GM23248 (cell line): ENCODE measurements at places on chromosomes 5 and 9. TPM values are rescaled to one million over a fixed set of nuclear protein-coding genes. Genes with fewer than 3 reads are reported as not detected.

OR1L8 gene
- 0.22 TPM in 1 of 2 replicates, not detected in the other for total RNA-seq

ANKRD34B gene
- not detected in 2 replicates for total RNA-seq

DNA sequence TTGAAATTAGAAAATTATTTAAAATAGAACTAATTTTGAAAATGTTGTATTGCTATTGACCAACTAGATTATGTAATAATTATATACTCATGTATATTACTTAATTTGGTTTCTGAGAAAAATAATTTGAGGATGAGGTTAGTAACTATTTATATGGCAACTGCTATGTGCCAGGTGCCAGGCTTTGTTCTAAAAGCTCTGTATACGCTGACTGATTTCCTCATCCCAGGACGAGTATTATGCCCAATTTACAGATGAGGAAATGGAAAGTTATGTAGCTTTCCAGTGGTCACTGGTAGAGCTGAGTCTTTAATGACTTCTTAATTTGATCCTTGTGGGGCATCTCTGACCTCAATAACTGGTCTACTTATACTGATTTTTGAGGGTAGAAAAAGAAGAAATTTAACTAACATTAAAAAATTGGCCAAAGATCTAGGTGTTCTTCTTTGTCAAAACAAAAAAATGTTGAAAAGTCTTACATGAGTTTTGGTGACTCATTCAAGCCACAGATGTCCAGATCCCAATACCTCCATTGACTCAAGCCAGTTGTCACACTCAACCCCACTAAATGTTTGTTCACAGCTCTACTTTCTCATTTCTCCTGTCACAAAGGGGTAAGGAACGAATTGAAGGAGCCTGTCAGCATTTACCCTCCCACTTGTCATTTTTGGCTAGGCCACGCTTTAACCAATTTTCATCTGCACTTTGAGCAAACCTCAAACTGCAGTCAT is 228.1 kb upstream of the MEF2C start:
- peak; percentile 49 for DNase-seq

- peak; percentile 58 for DNase-seq
These were observed 27.9 kb downstream of the ANXA1 start for GRCh38 chr9:73179589-73179988.

DNA sequence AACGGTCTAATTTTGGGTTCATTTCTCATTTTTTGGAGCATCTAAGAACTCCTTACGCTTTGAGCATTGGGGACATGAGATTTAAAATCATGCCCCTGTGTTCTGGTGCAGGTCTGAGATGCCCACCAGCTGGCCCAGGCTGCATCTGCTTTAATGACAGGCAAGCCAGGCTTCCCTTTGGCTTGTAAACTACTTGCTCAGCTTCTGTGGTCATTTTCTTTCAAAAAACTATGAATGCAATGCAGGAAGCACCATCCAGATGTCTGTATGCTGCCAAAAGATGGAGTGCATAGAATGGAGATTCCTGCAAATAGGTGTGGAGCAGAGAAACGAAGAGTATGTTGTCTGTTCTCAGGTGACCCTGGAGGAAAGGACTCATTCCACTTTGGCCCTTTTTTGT is 399.9 kb upstream of the ADAMTSL1 start:
- DNase-seq: no peak

GRCh38 chr5:6700074-6700684 is 13.1 kb upstream of the TENT4A start:
- no peak for DNase-seq

DNA sequence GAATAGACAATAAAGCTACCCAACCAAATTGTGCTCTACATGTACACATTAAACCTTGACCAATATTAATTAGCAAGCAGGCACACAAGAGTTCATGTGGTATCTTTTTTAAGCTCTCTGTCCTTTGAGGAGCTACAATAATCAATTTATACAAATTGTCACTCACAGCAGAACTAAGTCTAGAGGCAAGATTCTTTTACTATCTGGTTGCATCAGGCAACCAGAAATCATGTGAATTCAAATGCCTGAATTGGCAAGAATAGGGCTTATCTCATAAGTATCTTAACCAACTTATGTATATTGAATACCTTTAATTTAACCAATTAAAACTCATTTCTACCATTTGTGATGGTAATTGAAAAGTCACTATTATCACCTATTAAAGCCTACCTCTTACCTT is 145.5 kb upstream of the HAPLN1 start:
- DNase-seq: no peak

ANKRD18A gene
- not detected in 2 replicates for total RNA-seq

DAPK1 gene
- 1.9 and 3.3 TPM in 2 replicates for total RNA-seq

DNA sequence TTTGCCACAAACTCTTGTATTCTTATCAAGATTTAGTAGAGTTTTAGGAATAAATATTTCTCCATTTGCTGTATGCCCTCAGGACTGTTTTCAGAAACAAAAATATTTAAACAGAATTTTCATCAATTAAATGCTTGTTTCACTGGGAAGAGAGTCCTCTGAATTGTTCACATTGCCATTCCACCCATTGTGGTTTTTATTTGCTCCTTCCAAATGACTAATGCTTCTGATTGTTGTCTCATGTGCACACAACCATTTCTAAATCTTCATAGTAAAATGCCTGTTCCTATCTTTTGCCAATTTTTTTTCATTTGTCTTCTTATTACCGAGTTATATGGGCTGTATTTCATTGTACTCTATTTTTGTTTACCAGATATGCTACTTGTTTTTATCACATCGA is 10.6 kb downstream of the MARCOL start:
- DNase-seq: no peak

- DNase-seq: no peak
These were observed 397.9 kb upstream of the SGCD start for GRCh38 chr5:155929112-155929511.

DNA sequence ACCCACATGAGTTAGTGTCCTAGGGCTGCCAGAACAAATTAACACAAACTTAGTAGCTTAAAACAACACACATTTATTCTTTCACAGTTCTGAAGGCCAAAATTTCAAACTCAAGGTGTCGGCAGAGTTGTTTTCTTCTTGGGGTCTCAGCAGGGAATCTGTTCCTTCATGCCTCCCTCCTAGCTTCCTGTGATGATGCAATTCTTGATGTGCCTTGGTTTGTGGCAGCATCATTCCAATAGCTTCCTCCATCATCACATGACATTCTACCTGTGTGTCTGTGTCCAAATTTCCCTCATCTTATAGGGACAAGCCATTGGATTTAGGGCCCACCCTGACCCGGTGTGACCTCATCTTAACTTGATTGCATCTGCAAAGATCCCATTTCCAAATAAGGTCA is 12.2 kb upstream of the SLC25A48 start:
- DNase-seq: no peak

TAF11L5 gene
- not detected in 2 replicates for total RNA-seq

SHC3 gene
- total RNA-seq: 0.54 and 0.63 TPM in 2 replicates

DNA sequence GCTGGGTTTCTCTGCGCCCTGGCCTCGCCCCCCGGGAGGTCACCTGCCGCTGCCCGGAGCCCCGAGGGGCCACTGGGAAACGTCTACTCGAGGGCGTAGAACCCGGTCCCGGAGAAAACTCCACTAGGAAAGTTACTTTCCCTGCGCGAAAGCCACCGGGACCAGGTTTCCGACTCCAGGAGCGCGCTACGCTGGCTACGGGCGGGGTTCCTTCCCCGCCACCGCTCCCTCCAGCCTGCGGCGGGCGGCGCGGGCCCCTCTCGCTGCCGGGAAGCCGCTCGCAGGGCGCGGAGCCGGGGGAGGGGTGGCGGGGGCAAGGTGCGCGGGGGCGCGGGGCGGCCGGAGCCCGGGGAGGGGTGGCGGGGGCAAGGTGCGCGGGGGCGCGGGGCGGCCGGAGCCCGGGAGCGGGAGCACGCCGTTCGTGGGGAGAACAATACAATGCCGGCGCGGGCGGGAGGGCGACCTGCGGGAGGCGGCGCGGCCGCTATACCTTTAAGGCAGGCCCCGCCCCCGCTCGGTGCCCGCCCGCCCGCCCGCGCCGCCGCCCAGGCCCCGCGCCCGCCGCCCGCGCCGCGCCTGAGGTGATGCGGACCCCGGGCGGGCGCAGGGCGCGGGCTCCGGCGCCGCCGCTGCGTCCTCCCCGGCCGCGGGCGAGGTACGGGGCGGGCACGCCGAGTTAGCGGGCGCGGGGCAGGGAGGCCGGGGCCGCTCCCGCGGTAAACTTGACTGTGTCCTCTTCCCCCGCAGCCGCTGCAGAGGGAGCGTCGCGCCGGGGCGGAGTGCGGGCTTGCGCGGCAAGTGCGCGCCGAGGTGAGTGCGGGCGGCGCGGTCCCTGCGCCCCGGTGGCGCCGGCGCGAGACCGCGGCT is 278.1 kb downstream of the AOPEP start:
- DNase-seq: peak; percentile 83

C5orf34 gene
- 3.1 and 5.2 TPM in 2 replicates for total RNA-seq

LVRN gene
- total RNA-seq: 0.32 TPM in 1 of 2 replicates, not detected in the other

DNA sequence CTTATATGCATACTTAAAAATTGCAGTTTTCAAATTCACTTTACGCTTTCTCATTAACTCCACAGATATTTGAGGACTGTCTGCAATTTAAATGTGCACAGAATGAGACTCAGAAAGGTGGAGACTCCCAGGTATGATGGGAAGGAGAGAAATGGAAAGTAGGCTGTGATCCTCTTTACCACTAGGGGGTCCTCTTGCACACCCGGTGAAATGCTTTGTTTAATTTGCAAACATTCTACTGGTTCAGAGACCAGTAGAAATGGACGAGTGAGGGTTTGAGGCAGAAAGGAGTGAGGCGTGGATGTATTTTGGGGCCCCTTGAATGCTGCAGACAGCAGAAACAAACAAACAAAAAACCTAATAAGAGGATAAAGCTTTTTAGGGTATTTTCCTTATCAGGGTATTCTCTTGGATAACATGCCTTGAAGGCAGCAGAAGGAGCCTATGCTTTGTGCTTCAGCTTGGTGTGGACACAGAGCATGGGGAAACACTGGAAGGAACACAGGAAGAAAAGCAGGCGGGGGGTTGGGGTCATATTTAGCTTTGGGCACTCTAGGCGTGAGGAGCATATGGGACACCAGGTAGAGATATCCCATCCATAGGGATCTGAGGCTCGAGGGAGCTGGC is 410.1 kb downstream of the DMRT2 start:
- peak; percentile 18 for DNase-seq

GRCh38 chr5:160792732-160793529 is 59.1 kb downstream of the ATP10B start:
- DNase-seq: no peak

DNA sequence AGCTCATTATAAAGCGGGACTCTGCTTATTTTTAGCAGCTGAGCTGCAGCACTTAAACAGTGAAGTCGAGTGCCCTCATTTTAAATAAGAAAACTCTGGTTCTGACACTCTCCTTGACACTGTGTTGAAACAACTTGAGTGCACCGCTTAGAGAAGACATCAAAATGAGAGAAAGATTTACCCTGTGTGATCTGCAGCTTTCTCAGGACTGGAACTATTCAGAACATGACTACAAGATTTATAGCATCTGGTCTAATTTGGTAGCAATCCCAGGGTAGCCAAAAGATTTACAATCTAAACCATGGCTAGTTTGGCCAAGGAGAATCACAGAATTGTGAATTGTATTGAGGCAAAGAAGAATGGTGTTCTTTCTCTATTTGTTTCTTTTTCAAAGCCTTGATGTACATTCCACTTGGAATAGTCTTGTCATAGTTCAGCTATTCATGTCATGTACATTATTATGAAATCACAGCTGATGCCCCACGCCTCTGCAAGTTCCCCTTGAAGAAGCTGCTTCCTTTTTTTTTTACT is 38.7 kb downstream of the PLEKHG4B start:
- peak; percentile 63 for DNase-seq

LIFR gene
- total RNA-seq: 6.9 and 16.4 TPM in 2 replicates

LPAR1 gene
- 90.3 and 90.8 TPM in 2 replicates for total RNA-seq

SPATA24 gene
- 0.43 and 1.1 TPM in 2 replicates for total RNA-seq

DNA sequence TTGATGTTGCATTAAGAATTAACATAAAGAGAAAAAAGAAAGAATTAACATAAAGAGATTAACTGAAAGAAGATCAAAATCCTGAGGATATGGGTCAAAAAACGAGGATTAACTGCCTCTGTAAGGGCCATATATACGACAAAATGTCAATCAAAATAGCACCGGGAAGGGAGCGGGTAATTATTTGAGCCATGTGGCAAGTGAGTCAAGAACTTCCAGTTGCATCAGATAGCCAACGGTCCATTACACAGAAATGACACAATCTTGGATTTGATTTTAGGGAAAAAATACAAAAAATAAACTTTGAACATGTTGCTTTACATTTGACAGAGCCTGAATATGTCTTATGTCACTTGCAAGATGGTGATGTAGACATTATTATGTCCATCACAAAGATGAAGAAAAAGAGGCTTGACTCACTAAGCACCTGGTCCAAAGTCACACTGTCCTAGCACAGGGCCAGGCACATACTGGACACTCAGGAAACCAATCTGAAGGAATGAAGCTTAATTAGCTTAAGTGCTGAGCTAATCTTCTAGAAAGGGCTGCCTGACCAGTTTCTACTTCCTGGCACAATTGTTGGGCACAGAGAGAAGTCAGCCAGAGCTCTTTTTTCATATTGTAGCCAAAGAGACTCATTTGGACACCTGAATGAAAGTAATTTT is 273.2 kb upstream of the PAPPA start:
- no peak for DNase-seq

- peak; percentile 85 for DNase-seq
These were observed 39.3 kb downstream of the NR2F1 start for GRCh38 chr5:93622240-93622885.

- DNase-seq: no peak
These were observed 31.1 kb upstream of the CETN3 start for GRCh38 chr5:90440644-90441043.

CEMIP2 gene
- total RNA-seq: 29.3 and 40.4 TPM in 2 replicates

DNA sequence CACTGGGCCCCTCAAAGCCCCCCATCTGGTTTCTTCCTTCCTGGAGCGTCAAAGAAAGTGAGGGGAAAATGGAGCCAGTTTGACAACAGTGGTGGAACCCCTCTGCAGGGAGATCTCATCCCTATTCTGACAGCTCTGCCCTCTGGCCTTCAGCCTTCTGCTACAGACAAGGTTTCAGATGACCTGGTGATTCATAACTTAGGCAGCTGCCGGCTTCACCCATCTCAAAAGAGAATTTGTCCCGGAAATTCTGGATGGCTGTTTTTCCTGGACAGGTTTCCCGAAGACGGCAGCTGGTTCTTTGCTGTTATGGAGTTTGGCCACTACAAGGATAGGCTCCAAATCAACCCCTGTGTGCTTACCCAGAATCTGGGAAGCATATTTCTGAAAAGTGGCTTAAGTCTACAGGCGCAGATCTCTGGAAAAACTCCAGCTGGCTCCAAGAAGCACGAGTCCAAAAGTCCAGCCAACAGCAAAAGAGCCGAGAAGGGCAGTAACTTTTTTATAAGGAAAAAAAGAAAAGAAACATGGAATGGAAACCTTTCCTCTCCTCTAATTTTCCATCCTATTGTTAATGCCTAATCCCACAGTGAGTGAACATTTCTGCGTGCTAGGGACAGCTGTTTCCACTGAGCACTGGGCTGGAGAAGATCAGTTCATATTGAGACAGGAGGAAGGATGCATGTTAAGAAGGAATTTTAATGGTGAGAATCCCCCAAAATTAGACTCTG is 54.5 kb downstream of the ZNF366 start:
- peak; percentile 77 for DNase-seq
